A549 treated with dexamethasone at 1 μM for 4 hours (cell line): ENCODE measurements at places on chromosomes 7 and 10. TPM values are rescaled to one million over a fixed set of nuclear protein-coding genes. Genes with fewer than 3 reads are reported as not detected.

The MGAM2 gene
- total RNA-seq = 0.01 to 0.02 TPM in 2 of 5 replicates, not detected in the others

The GLCCI1 gene
- 0.81 to 1.1 TPM (median 1.0 TPM) in 5 replicates for total RNA-seq

The PALD1 gene
- 4.8 to 6.9 TPM (median 6.7 TPM) in 5 replicates for total RNA-seq

The CASP2 gene
- 20.7 to 24.6 TPM (median 21.4 TPM) in 5 replicates for total RNA-seq

The CBLL1 gene
- 32.6 to 51.5 TPM (median 42.4 TPM) in 5 replicates for total RNA-seq

The LRRC18 gene
- total RNA-seq = not detected in 5 replicates

The MSMB gene
- 0.46 TPM in 1 of 5 replicates, not detected in the others for total RNA-seq

The SPDYE8 gene
- not detected in 5 replicates for total RNA-seq

The PNLIPRP1 gene
- total RNA-seq = not detected in 5 replicates

The TMEM72 gene
- total RNA-seq = not detected in 5 replicates

The AKR1C8 gene
- total RNA-seq = 0.07 to 0.14 TPM (median 0.08 TPM) in 5 replicates

The KLLN gene
- 0.45 to 0.68 TPM (median 0.60 TPM) in 5 replicates for total RNA-seq

The ADCYAP1R1 gene
- 0.02 to 0.07 TPM (median 0.06 TPM) in 5 replicates for total RNA-seq

The MMP21 gene
- not detected in 5 replicates for total RNA-seq
